Large intestine (tissue), 12 donors: ENCODE measurements at places on chromosomes 4 and X. TPM values are rescaled to one million over a fixed set of nuclear protein-coding genes. Genes with fewer than 3 reads are reported as not detected.
A peak's percentile ranks its signal among the peaks of the same experiment; 100 is the strongest.

GRCh38 chr4:98504091-98504490, 154.3 kb downstream of the TSPAN5 start:
- no peak for DNase-seq

DNA sequence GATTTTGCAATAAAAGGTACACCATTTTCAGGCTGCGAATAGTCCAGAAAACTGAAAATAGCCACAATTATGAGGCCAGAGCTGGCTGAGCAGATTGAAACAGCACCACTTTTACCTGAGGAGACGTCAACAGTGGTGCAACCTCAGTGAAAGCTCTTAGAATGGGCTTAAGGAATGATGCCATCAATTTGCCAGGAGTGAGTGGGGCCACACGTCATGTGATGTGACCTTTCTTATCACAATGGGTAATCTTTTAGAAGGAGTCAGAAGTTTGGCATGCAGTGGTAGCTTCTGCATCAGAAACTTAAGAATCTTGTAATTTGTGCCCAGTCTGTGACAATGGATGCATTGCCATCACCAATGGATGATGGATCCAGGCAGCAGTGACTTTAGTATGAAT, 27.6 kb downstream of the ZNF81 start:
- DNase-seq = no peak

DNA sequence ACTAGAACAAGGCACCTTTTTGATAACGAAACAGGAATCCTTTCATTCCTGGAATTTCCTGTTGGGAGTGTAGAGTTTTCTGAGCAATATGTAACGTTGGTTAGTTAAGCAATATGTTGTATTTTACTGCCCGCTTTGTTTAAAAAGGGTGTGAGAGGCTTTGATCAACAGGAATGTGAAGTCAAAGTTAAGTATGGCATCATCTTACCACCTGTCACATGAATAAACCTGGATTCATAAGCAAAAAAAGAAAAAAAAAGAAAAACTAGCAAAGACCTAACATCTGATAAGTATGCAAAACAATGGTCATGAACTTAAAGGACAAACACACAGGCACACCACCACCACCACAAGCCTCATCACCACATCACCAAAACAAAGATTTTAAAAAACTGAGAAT, 7.1 kb upstream of the CXCL5 start:
- peak; percentile 82 for DNase-seq

GRCh38 chr4:2489841-2490552, 21.1 kb downstream of the RNF4 start:
- no peak for DNase-seq

Gene TRAM1L1
- 2.8 TPM for polyA plus RNA-seq

- no peak for DNase-seq
These were observed 4.6 kb downstream of the CTBP1 start for GRCh38 chr4:1244081-1244977.

DNA sequence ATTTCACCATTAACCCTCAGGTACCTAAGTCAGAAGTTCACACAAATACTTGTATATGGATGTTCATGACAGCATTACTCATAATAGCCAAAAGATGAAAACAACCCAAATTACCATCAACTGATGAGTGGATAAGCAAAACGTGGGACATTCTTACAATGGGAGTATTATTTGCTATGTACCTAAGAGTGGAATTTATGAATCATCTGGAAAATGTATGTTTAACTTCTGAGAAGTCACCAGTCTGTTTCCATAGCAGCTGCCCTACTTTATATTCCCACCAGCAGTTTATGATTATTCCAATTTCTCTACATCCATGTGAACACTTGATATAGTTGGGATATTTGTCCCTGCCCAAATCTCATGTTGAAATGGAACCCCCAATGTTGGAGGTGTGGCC, 1478.9 kb downstream of the PCDH19 start:
- no peak for DNase-seq

- DNase-seq = no peak
These were observed 99.6 kb upstream of the CCSER1 start for GRCh38 chr4:90027565-90027964.

DNA sequence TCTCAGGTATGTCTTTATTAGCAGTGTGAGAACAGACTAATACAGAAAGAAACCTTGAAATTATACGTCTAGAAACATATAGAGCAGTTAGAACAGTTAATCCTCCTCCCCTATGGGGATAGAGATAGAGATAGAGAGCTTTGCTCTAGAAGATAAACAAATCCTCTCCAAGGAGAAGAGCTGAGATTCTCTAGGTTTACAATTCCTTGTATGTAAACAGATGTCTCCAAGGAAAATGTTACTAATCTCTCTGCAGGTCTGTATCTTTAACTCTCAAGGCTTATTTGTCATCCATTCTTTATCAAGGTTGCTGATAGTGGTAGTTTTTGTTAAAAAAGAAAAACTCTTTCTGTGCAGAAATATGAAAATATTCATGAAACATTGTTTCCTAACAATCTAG, 282.1 kb upstream of the GIMD1 start:
- no peak for DNase-seq

- DNase-seq = no peak
These were observed 437.8 kb upstream of the FAM241A start for GRCh38 chr4:111707491-111707890.

DNA sequence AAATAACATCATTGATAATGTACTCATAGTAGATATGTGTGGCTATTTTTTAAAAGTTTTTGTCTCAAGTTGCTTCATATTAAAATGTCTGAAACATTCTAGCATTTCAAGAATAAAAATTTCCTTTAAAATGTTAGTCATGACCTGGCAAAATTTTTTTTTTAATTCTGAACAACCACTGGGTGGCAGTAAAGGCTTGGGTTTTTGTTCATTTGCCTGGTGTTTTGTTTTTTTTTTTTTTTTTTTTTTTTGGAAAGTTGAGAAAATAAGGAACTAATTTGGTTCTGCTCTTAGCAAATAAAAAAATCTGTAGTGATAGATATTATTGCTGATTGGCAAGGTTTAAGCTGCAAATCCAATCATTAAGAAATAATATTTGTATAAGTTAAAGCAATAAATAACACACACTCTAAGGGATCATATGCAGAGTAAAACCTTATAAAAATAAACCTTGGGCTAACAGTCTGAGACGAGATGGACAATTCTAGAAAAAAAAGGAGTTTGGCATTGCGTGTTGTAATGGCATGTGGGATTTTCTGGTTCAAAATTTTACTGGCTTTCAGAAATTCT, 81.4 kb downstream of the CEP44 start:
- DNase-seq = peak; percentile 13

- no peak for DNase-seq
These were observed 174.4 kb upstream of the FGF13 start for GRCh38 chrX:138885886-138886285.

Gene TLR8
- 0.67 TPM for polyA plus RNA-seq

DNA sequence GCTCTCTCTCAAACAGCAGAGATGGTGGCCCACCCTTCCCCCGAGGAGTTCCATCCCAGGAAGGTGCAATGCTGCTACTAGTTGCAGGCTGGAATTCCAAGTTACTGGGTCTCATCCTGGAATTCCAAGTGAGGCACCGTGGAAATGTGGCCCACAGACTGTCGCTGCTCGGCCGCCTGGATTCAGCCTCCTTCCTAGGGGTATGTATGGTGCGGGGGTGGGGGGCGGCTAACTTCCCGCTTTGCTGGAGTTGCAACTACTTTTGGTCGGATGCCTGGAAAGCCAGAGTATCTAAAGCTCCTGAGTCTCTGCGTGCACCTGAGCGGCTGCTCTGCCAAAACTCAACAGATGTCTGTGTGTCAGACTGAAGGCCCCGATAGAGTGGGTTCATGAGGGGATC, 1146.2 kb downstream of the RPA4 start:
- DNase-seq = no peak

DNA sequence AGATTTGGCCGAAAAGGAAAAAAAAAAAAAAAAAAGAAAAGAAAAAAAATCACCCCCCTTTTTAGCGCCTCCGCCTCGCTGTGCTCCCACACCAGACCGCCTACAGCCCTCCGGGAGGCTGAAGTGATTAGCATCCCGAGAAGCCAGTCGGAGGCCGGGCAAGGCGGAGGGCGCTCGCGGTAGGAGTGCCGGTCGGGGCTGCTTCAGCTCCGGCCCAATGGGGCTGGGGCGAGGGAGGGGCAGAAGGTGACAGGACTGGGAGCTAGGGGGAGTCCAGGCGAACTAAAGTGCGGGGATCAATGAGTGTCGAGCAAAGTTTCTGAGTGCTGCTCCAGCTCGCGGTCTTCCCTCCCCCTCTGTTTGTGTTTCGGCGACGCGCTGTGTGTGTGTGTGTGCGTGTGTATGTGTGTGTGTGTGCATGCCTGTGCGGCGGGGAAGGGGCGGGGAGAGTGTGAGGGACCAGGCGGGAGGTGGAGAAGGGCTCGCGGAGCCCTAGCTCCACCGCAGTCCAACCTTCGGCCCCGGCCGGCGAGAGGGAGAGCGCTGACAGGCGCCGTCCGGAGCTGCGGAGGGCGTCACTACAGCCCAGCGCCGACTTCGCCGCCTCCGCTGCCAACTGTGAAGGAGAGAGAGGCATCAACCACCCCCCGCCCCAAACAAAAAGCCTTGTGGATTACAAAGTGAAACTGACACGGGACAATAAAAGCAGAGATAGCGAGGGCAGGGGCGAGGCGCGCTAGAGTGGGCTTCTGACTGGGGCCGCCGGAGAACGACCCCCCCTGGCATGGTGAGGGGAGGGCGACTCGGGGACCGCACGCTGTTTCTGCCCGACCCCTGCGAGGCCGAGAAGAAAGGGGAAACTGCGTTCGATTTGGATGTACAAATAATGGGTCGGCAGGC, at the start of gene FAT4:
Gene FAT4 (plus strand): TSS at position 280 of the 900 bp plus-strand sequence. CDS start 1,457 bp downstream, outside the sequence.
- DNase-seq = peak; percentile 85

Gene XAGE2
- 0.12 TPM for polyA plus RNA-seq

DNA sequence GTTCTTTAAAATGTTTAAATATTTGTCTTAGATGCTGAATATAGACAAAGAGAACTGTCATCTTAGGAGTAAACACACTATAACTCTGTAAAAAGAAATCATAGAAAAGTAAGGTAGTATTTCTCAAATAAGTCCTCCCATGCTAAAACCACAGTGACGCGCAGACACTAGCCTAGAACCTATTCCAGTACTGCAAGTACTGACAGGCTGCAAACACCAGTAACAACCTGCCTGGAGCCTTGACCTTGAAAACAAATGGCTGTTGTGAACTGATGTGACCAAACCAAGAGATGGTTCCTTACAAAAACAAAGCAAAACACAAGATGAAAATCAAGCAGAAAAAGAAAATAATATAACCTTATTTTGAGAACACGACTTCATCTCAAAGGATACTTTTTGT, 8.5 kb downstream of the TIFA start:
- no peak for DNase-seq

Gene CXCL11
- polyA plus RNA-seq = 0.30 TPM
